ENCODE measurements at places on chromosomes 7 and 10.

DNA sequence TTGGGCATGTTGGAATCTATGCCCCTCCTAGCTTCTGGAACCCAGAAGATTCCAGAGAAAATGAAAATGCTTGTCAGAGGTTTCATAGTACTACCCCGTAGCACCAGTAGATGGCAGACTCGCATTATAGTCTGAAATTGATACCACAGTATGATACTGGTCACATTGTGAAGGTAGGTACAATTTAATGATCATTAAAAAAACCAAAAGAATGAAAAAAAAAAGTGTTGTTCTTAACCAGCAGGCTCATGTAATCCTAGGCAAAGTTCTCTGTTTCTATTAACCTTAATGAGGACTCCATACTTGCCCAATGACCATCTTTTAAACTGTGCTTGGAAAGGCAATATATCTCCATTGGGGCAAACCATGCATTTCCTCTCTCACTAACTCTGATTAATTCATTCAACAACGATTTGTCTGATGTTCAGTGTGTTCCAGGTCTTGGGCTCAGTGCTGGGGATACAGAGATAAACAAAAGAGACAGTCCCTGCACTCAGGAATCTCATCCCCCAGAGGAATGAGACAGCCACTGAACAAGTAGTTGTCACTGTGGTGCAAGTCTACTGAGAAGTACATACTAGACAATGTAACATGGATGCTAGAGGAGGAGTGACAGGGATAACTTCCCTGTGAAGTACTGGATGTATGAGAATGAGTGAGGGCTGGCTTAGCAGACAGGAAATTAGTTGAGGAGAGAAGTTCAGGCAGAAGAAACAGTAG lies 223.5 kb upstream of the PHYHIPL start:
- DNase-seq = no peak

DNA sequence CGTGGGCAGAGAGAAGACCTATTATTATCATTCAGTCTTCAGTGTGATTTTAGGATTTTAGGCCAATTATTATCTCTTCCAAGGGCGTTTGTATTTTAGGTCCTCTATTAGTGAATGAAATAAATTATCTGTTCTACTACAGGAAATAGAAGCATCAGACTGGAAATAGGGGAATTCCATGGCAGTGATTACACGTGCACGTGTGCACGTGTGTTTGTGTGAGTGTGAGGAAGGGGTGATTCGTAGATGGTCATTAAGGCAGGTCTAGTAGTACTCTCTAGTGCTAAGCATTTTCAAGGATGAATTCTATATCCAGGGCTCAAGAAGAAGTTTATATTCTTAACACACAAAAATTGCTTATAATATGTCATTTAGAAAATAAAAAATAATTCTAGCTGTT lies 623.2 kb downstream of the GATA3 start:
- DNase-seq = no peak

- DNase-seq = no peak
Measured at GRCh38 chr7:101911800-101912715, 94.6 kb downstream of the CUX1 start.

- DNase-seq = no peak
Measured at GRCh38 chr10:3734111-3734510, 50.9 kb downstream of the KLF6 start.

DNA sequence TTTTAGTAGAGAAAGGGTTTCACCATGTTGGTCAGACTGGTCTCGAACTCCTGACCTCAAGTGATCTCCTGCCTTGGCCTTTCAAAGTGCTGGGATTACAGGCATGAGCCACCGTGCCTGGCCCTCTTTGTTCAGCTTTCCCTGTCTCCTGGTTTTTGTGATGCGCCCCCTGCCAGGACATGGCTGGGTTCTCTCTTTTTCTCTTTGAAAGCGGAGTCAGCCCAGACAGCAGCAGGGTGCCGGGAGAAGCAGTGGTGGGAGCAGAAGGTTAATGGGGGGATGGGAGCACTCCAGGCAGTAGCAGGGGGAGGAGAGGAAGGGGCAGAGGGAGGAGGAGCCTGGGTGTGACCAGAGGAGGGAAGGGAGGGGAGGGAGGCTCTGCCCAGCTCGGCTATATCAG lies 1.8 kb downstream of the MUC3A start:
- no peak for DNase-seq

- DNase-seq = no peak
Measured at GRCh38 chr10:125757742-125758141, 17.9 kb downstream of the MMP21 start.

- DNase-seq = peak; percentile 53
Measured at GRCh38 chr7:1432411-1433082, 26.7 kb downstream of the MICALL2 start.
